Fibroblast of skin of left quadriceps (primary cell): ENCODE measurements at places on chromosomes 4 and X.

DNA sequence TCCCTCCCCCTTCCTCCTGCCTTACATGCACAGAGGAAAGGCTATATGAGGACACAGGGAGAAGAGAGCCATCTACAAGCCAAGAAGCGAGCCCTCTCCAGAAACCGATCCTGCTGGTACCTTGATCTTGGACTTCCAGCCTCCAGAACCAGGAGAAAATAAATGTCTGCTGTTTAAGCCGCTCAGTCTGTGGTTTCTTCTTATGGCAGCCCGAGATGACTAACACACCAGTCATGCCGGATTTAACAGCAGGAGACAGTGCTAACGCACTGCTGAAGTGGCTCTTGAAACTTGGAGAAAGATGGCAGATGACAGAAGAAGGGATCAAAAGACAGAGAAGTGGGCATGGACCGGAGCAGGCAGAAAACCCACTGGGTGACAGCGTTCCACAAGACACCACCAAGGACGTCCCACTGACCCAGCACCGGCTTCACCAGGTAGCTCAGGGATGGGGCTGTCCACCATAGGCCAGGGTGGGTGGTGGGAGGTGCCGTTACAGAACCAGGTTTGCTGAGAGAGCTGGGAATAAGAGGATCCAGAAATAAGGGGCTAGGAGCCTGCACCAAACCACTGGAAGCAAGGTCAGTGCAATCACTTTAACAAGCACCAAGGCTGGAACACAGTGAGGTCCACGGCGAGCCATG lies 6.2 kb upstream of the MAN2B2 start:
- peak; percentile 16 for DNase-seq

GRCh38 chr4:135966936-135967335 lies 1565.4 kb downstream of the PCDH18 start:
- DNase-seq, result no peak

DNA sequence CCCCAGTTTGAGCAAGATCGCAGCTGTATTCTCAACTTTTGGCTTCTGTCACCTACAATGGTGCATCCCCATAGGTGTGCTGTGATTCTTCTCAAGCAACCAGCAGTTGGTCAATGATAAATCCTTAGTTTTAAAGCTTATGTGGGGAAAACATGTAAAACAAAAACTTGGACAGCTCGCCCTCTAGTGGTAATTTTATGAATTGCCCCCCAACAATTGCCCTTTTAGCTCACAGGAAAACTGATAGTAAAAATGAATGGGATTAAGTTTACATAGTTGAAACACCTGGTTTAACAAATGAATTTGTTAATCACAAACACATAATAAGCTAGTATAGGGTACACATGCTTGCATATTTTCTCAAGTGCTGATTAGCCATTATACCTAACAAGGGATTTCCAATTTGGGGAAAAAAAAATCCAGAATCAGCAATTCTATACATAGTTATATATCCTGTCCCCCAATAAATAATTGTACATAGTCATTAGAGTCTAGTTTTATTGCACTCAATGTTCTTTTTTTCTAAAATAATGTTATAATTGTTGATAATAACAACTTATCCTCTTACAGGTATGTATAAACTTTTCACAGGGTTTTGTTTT lies 30.1 kb downstream of the TEX13A start:
- DNase-seq, result no peak

DNA sequence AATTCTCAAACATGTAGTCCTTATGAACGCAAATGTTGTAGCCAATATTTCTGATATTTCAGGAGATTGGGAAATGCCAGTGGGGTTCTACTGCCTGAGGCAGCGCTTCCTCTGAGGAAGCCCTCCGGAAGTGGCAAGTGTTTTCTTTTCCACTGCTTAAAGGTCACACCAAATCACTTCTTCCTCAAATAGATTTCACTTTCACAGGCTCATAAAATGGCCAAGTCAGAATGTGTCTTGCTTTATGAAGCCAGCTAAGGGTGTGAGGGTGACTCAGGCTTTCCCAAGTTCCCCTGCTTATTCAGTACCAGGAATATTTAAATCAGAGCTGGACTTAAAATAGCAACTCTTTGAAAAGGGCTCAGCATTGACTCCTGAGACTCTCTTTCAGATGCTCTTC lies 514.2 kb upstream of the DIPK2B start:
- no peak for DNase-seq

DNA sequence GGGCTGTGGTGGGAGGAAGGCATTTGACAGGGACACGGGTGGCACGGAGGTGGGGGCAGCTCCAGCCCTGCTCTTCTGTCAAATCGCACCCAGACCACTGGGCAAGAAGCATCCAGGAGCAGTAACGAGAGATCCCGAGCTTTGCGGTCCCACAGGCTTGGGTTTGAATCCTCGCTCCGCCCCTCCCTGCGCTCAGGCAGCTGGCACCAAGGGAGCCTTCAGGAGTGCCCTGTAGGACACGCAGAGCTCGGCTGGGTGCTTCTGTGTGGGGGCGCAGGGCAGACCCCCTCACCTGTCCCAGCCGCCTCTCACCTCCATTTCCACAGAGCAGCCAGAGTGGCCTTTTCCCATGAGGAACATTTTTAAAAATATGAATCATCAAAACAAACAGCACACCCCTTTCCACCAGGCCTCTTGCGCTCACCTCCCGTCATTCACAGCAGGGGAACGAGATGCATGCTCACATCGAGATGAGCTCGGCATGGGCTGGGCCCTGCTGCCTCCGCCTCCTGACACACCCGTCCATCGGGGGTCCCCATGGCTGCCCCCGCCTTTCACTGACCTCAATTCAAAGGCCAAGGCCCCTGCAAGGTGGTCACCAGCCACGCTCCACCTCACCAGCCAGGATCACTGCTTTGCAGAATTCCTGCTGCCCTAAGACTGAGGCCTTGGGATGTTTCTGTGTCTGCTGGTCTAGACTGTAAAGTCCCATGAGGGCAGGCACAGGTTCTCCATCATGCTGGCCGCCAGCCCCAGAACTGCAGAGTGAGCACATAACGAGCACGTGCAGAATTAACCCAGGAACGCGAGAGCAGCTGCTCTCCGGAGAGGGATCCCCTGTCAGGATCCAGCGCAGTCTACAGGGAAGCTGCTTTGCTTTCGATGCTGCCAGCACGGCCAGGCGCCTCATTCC lies 52.7 kb downstream of the ACOX3 start:
- no peak for DNase-seq

GRCh38 chr4:3434881-3435685 lies 6.7 kb upstream of the HGFAC start:
- no peak for DNase-seq

- no peak for DNase-seq
Measured at GRCh38 chrX:107716118-107716684, 59.4 kb downstream of the TSC22D3 start.

DNA sequence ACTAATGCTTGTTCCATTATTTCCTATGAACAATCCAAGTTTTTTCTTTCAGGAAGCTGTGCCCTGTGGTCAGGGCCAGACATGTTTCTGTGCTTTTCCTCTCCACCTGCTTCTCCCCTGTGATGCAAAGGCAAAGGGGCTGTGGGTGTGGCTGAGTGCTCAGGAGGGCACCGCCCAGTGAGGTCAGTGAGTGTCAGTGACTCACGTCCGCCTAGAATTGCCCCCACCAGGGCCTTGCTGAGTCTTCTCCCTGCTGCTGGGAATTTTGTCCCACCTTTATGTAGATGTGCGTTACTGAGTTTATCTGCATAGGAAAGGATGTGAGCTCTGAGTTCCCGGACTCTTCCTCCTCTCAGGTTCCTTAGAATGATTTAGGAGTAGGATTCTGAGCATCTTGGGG lies 283.2 kb downstream of the DCHS2 start:
- no peak for DNase-seq

GRCh38 chrX:139720136-139720535 lies 12.2 kb upstream of the MCF2 start:
- peak; percentile 3 for DNase-seq

DNA sequence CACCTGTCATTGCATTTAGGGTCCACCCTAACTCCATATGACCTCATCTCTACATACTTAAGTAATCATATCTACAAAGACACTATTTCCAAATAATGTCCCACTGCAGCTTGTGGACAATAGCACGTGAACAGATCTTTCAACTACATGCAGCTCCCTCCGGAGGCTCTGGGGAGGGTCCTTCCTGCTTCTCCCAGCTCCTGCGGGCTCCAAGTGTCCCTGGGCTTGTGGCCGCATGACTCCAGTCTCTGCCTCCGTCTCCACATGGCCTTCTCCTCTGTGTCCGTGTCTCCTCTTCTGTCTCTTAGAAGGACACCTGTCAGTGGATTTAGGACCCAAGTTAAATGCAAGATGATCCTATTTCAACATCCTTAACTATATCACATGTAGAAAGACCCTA lies 52.7 kb downstream of the ASMT start:
- no peak for DNase-seq

DNA sequence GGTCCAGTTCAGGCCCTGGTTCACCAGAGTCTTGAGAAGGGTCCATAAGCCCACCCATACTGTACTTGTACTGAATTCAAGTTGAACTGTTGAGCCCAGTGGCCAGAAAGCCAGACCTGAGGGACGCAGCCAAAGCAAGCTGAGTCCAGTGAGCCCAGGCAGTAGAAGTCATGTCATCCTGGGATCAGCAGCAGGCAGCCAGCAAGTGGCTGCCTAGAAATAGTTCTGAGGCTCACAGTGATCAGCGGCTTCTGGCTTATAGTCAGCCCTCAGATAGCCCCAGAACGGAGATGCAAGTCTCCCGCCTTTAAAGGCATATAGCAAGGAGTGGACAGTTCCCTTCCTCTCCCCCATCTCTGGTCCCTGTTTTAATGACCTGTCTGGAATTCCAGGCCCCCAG lies 347.1 kb downstream of the FBXW7 start:
- no peak for DNase-seq

GRCh38 chr4:106062452-106062875 lies 167.2 kb downstream of the NPNT start:
- peak; percentile 67 for DNase-seq

DNA sequence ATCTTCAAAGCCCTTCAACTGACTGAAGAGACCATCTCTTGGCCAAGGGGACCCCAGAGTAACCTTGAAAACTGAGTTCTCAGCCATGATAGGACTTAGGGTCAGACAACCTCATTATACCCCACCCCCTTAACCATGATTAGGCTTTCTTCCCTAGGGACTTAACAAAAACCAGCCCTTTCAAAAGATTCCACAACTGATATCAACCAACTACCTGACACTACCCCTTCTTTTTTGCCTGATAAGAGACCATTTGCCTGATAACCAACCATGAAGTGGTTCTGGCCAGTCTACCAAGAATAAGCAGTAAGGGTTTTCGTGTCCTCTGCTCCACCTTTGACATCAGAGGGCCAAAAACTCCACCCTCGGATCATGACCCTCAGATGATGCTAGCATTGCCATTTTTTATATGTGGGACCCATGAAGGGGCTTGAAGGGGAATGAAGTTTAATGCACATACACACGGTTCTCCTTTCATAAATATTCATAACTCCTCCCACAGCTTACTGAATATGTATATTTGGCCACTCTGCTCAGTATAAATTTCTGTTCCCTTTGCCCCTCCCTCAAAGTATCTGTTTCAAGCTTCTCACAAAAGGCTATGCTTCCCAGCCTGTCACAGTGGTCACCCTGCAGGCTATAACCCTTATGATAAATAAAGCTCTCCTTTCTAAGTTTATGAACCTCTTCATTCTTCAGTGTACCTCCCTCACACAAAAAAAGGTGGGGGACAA lies 12.3 kb downstream of the TBCK start:
- DNase-seq, result no peak

- peak; percentile 83 for DNase-seq
Measured at GRCh38 chrX:134734466-134734952, 76.2 kb upstream of the PLAC1 start.

GRCh38 chrX:72467135-72467534 lies 105.5 kb downstream of the HDAC8 start:
- no peak for DNase-seq

- DNase-seq, result no peak
Measured at GRCh38 chr4:6242271-6243029, 27.2 kb upstream of the WFS1 start.

- DNase-seq, result no peak
Measured at GRCh38 chrX:150348365-150348764, 14.8 kb upstream of the MAMLD1 start.

DNA sequence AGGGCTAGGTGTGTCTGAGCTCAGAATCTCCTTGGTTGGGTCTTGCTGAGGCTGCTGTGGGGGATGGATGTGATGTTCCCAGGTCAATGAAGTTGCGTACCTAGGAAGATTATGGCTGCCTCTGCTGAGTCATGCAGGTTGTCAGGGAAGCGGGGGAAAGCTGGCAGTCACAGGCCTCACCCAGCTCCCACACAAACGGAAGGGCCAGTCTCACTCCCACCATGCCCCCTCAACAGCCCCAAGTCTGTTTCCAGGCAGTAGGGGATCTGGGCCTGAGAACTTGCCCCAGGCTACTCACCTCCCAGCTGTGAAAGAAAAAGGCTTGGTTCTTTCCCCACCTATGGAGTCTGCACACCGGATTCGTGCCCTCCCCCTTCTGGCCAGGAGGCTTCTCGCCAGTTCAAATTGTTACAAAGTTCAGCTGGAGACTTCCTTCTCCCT lies 72.9 kb downstream of the WDR44 start:
- no peak for DNase-seq

- peak; percentile 62 for DNase-seq
Measured at GRCh38 chrX:10722851-10723250, 102.5 kb upstream of the MID1 start.

GRCh38 chrX:51507551-51507950 lies 11.2 kb upstream of the NUDT11 start:
- DNase-seq, result no peak

DNA sequence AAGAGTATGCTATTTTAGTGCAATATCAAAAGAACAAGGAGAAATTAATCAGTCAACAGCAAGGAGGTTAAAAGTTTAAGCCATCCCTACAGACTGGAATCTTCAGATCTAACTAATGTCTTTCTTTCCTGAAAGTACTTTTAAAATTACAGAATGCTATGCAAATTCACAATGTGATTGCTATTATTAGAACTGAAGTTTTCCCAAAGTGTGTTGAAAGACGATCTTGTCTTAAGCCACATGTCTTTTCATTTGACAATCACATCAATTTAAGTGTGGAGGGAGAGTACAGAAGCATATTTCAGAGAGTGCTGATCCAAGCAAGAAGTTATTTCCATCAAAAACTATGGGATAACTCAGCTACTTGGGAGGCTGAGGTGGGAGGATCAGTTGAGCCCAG lies 64.7 kb upstream of the TNIP3 start:
- DNase-seq, result no peak

DNA sequence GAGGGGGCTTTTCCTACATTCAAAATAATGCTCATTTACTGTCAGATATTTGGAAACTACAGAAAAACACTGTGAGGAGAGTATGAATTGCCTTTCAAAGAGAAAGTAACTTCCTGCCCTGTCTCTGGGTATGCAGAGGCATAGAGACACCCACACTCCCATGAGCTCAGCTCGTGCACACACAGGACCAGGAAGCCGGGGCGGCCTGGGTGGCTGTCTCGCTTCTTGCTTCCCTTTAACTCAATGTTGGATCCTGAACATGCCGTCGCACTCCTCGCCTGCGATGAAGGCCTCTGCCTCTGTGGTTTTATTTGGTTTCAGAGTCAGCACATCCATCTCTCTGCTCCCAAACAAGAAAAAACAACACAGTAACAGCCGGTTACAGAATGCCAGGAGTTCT lies 40.1 kb upstream of the GPR78 start:
- DNase-seq, result no peak

- no peak for DNase-seq
Measured at GRCh38 chr4:23382879-23383278, 507.0 kb downstream of the PPARGC1A start.
